CD4-positive, alpha-beta memory T cell (primary cell): ENCODE measurements at places on chromosomes 5 and 9.

- DNase-seq = no peak
Measured at GRCh38 chr9:27534131-27534530, 4.5 kb upstream of the MOB3B start.

DNA sequence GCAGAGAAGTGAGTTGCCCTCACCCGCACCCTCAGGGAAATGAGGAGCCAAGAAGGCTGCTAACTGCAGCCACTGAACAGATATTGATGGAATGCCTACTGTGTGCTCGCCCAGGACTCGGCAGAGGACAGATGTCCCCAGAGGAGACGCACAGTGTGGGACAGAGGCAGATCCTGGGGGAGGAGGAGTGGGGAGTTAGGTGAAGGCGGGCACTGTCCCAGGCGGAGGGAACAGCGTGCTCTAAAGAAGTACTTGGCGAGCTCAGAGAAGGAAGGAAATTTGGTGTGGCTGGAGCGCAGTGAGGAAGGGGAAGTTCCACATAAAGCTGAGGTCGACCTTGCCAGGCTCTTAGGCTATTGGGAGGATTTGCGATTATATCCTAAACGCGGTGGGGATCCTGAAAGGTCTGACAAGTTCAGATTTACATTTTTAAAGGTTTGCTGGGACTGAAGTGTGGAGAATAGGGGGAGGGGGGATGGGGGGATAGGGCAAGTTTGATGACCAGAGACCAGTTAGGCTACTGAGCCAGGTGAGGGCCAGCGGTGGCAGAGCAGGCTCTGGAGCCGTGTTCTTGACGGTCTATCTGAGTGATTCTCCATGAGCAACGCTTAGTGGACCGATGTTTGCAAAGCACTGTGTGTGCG lies 23.6 kb upstream of the CERCAM start:
- DNase-seq = no peak

DNA sequence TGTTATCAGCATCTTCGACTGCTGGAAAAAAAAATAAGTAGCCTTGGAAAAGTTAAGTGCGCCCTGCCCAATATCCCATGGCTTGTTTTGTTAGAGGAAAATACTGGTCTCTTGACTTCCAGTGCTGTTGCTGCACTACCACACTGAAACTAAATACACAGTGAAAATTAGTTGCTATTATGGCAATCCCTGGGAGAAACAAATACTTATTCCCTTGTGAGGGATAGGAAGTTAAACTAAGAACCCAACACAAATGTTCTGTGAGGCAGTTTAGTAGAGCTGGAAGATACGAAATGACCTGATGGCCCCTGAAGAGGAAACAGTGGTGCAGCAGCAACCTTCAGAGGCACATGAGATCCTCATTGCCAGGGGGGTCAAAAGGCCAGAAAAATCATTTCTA lies 164.0 kb downstream of the ARL15 start:
- no peak for DNase-seq

- no peak for DNase-seq
Measured at GRCh38 chr9:76944011-76944410, 38.1 kb upstream of the PRUNE2 start.

GRCh38 chr9:136947955-136948510 lies 3.0 kb downstream of the C8G start:
- no peak for DNase-seq

DNA sequence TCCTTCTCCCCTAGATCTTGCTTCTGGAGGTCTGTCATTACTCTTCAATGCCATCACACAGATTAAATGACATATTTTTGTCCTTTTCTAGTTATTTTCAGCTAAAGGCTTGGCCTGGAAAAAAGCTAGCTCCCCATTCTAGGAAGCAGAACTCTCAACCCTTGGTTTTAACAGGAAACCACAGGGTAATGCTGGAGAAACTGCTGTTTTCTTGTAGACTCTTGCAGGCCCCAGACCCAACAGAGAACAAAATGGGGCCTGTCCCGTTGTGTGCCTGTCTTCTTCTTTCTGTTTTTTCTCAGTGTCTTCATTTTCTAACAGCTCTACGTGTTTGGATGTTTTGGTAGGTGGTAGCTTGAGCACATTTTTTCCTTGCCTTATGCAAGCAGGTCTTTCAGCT lies 21.5 kb downstream of the DCANP1 start:
- DNase-seq = no peak

DNA sequence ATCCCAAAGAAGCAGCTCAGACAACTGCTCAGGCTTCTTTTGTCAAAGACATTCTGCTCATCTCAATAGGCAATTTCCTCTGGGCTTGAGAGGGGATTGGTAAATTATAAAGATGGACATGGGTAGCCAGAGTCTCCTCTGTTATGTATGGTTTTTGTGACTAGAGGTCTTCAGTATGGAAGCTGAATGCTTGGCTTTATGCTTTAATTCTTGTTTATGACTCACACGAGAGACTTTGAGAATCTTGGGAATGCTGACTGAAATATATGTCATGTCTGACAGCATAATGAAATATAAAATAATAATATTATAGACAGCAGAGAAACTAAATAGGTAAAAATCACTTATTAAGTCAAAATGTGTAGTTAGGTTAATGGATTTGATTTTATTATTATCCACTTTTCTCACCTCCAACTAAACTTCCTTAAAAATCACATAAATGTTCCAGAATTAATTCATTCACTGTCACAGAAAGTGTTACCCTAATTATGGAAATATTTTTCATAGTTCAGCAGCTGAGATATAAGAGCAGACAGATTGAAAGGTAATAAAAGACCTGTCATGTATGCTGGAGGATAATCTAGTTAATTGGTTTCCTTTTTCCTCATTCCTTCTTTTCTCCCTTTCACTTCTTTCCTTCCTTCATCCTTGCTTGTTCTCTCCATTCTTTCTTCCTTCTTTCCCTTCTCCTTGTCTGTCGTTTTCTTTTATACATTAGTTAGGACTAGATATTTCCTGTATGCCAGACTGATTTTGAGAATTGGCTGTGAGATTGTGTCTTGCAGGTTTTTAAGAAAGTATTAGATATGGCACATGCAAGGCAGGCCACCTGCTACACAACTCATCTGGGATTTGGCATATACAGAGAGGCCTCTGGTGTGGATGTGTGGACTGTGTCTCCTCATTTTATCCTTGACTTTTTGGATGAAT lies 1866.1 kb upstream of the NUDT12 start:
- DNase-seq = no peak
